G401 (cell line): ENCODE measurements at places on chromosomes 12 and 14.

DNA sequence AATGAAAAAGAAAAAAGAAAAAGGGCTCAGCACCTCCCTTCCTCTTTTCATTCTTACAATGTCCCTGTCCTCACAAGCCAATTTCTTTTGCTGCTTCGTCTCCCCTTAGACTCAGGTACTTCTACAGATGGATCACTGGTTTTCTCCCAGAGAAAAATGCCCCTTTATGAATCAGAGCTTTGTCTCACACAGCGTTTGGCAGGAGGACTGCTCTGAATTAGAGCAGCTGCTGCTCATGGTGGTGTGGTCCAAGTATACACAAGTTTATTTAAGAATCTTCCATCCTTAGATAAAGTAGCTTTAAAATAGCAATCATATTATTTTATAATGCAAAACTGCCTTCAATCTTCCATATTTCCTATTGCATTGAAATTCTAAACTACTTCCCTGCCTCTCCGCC is 80.3 kb downstream of the SLC8A3 start:
- DNase-seq, result peak; percentile 38

- DNase-seq, result no peak
Measured at GRCh38 chr14:77353469-77354141, 23.3 kb downstream of the TMED8 start.

DNA sequence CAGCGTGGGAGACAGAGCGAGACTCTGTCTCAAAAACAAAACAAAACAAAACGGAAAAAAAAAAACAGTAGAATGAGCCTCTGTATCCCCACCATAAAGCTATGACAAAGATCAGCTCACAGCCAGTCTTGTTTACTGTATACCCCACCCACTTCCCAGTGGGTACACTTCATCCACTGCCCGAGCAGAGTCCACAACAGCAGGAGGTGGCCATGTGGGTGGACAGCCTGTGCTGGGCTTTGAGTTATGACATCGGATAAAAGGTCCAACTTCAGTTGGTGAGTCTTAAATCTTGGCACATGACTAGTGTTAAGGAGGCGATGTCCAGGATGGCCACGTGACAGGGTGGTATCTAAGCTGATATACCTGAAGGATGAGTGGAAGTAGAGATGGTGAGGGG is 34.8 kb upstream of the MAPKAPK5 start:
- DNase-seq, result no peak

DNA sequence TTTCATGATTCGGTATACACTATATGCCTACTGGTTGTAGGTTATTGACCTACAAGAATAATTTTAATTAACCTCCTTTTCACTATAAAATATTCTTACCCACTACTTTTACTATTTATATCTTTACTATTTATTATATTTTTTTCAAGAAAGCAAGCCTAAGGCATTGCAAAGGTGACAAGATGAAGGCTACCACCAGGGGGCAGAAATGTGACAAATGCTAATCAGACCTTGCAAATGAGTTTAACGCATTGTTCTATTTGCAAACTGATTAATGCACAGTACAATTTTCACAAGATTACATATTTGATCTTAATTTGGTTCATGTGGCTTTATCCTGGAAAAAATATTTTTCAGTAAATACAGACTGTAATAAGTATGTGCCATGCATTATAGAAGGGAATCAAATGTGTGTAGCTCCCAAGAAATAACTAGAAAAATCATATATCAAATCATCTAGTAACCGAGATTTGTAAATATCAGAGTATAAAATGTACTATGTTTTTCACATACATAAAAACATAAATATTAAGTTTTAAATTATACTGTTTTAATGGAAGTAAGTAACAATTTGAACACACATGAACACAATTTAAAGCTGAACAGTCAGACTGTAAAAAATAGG is 107.0 kb downstream of the ADAMTS20 start:
- peak; percentile 33 for DNase-seq

- no peak for DNase-seq
Measured at GRCh38 chr14:91225025-91225424, 19.5 kb downstream of the GPR68 start.

DNA sequence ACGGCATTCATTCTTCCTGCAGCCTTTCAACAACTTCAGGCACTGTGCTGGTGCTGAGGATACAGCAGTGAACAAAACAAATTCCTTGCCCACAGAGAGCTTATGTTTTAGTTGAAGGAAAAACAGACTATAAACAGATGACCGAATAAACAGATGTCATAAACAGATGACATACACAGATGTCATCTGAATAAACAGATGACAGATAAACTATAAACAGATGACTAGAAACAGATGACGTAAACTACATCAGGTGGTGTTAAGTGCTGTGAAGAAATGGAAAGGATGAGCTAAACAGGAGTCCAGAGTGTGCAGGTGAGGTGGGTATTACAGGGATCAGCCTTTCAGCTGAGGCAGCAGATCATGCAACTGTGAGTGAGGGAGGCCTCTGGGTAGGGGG is 80.9 kb downstream of the FAR2 start:
- no peak for DNase-seq

- no peak for DNase-seq
Measured at GRCh38 chr14:56328021-56328420, 209.8 kb downstream of the PELI2 start.

DNA sequence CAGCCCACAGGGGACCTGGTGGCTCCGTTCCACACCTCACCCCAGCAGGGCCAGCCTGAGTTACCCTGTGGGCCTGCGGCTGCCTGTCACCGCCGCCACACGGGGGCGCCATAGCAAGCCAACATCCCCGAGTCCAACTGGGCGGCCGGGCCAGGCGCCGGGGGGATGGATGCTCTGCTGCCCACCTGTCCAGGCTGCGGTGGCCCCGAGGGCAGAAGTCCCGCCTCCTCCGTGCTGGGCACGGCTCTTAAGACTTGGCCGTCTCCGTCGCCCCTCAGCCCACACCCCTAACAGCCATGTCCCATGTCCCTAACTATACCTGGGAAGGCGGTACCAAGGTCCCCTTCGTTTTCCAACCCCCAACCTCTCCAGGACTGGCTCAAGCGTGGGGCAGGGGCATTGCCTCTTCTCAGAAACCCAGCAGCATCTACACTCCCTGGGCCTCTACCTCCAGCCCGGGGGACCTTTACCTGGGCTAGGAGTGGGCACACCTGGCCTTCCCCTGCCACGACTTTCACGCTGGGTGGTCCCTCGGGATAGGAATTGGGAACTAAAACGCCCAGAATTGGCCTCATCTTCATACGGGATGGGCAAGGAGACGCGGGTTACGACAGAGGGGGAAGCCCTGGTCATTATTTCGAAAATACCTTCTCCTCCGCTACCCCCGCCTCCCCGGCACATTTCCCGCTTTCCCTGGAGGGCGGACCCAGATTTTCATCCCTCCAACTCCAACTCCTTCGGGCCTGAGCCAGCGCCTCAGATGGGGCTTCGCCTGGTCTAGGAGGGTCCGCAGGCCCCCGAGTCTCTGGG is 1.1 kb upstream of the CYP46A1 start:
- peak; percentile 74 for DNase-seq

GRCh38 chr12:2016862-2017545 is 12.7 kb upstream of the DCP1B start:
- DNase-seq, result no peak

DNA sequence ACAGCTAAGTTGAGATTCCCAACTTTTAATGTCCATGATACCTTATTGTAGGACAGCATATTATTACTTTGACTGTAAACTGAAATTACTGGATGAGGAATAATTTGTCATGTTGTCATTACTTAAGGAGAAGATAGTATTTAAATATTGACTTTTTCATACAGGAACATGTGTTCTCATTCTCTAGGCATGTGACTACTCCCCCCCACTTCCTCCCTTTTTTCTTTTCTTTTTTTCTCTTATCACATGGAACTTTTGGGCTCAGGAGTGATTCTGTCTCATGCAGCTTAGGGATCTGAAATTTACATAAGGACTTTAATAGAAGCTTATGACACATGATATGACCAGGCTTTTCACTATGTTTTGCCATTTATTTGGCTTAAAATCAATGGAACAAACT is 127.7 kb upstream of the SLCO1C1 start:
- DNase-seq, result no peak

- DNase-seq, result no peak
Measured at GRCh38 chr14:92552066-92552465, 38.5 kb downstream of the RIN3 start.

DNA sequence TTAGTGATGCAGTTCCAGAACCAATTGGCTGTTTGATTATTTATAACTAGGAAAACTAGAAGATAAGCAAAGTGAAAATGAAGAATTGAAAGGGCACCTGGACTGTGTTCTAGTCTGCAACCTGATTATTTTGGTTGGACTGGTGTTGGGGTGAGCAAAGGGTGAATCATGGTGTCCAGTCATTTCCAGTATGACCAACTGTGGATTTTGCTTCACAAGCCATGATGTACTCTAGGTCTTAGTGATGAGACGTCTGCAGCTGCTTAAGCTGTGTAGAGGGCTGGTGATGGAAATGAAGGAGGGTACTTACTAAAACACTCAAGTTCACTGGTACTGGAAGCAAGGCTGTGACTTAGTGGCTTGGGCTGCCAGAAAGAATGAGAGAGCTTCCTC is 193.2 kb upstream of the FRMD6 start:
- DNase-seq, result no peak

- no peak for DNase-seq
Measured at GRCh38 chr12:59733200-59733599, 137.4 kb downstream of the SLC16A7 start.

DNA sequence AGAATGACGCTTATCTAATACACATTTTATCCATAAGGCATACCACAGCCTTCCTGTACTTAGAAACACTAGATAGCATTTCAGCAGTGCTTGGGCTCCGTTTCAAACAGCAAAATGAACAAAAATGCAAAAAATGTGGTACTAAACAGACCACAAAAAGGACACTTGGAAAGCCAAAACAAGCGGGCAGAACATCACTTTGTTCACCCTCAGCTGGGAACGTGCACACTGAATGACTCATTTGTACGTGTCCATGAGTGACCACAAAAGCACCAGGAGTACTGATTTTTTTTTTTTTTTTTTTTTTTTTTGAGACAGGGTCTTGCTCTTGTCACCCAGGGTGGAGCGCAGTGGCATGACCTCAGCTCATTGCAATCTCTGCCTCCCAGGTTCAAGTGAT is 8.9 kb upstream of the FOXN3 start:
- no peak for DNase-seq

GRCh38 chr12:20044846-20045245 is 323.5 kb upstream of the PDE3A start:
- DNase-seq, result no peak

DNA sequence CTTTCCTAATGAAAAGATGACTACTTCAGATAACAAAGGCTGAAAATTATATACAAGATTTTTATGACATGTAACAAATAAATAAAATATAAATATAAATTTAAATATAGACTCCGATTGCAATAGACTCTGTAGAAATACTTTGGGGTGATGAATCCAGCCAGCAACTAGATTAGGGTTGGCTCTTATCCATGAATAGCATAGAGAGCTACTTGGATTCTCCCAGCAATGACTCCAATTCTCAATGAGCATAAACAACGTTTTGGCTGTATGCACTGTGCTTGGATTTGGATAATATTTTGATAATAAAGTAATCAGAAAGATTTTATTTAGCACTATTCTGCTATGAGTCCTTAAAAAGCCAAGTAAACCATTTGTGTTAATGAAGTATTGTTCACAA is 58.0 kb upstream of the LRFN5 start:
- DNase-seq, result no peak

GRCh38 chr12:94435511-94435927 is 24.1 kb downstream of the CEP83 start:
- no peak for DNase-seq

GRCh38 chr14:59306775-59307174 is 118.3 kb downstream of the DAAM1 start:
- no peak for DNase-seq

- DNase-seq, result no peak
Measured at GRCh38 chr12:14937689-14938088, 648 bp downstream of the ERP27 start.

DNA sequence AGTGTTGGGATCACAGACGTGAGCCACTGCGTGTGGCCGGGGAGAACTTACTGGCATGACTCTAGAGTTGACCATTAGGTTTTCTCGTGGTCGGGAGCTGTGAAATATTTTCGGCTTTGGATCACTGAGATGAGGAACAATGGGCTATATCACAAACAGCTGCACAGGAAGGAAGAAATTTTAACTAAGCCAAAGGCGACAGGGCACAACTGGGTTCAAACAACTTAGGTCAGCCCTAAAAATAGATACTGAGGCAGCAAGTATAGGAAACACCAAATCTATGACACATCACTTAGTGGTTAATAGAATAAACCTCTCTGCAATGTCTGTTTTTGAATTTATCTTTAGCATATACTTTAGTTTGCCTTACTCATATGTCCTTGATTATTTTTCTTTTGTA is 162.9 kb downstream of the LRIG3 start:
- DNase-seq, result no peak

DNA sequence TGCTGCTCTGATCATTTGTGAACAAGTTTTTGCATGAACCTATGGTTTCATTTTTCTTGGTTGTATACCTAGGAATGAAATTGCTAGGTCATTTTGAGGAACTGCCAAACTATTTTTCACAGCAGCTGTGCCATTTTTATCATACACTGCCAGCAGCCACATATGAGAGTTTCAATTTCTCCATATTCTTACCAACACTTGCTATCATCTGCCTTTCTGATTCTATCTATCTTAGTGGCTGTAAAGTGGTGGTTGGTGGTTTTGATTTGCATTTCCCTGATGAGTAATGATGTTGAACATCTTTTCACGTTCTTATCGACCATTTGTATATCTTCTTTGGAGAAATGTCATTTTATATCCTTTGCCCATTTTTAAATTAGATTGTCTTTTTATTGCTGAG is 146.1 kb downstream of the C12orf75 start:
- no peak for DNase-seq

- no peak for DNase-seq
Measured at GRCh38 chr14:22580625-22581024, 8.4 kb downstream of the DAD1 start.

DNA sequence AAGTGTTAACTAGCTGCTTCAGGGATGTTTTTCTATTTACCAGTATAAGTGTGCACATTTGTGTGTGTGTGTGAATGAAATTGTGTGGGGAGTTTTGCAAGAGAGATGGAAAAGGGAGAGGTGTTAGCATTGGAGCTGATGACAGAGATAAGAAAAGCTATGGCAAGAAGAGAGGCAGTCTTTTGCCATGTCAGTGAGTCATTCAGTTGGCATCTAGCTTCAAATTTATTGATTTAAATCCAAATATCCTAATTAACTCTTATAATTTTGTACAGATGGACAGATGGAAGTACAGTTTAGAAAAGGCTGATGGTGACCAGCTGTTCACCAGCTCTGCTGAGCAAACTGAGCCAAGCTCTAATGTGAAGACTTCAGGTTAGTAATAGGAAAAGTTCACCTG is 3.3 kb upstream of the BHLHE41 start:
- no peak for DNase-seq
